ENCODE measurements at places on chromosomes 2 and 18.

- no peak for DNase-seq
Measured at GRCh38 chr18:62044490-62045000, 142.3 kb downstream of the PIGN start.

- DNase-seq = no peak
Measured at GRCh38 chr2:153195342-153195741, 283.2 kb downstream of the RPRM start.

DNA sequence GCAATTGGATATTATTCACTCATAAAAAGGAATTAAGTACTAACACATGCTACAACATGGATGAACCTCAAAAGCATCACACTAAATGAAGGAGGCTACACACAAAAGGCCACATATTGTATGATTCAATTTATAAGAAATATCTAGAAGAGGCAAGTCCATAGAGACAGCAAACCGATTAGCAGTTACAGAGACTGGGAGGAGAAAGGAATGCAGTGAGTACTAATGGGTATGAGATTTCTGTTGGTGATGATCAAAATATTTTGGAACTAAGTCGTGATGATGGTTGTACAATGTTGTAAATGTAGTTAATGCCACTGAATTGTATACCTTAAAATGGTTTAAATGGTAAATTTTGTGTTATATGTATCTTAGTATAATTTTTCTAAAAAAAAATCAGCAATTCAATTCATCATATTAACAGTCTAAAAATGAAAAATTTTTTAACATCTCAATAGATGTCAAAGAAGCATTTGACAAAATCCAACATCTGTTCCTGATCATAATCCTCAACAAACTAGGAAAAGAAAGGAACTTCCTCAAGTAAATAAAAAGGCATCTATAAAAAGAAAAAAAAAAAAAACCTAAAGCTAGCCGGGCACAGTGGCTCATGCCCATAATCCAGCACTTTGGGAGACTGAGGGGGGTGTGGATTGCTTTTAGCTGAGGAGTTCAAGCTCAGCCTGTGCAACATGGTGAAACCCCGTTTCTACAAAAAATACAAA is 98.1 kb downstream of the TGIF1 start:
- no peak for DNase-seq

- no peak for DNase-seq
Measured at GRCh38 chr2:160279813-160280465, 79.9 kb upstream of the ITGB6 start.

DNA sequence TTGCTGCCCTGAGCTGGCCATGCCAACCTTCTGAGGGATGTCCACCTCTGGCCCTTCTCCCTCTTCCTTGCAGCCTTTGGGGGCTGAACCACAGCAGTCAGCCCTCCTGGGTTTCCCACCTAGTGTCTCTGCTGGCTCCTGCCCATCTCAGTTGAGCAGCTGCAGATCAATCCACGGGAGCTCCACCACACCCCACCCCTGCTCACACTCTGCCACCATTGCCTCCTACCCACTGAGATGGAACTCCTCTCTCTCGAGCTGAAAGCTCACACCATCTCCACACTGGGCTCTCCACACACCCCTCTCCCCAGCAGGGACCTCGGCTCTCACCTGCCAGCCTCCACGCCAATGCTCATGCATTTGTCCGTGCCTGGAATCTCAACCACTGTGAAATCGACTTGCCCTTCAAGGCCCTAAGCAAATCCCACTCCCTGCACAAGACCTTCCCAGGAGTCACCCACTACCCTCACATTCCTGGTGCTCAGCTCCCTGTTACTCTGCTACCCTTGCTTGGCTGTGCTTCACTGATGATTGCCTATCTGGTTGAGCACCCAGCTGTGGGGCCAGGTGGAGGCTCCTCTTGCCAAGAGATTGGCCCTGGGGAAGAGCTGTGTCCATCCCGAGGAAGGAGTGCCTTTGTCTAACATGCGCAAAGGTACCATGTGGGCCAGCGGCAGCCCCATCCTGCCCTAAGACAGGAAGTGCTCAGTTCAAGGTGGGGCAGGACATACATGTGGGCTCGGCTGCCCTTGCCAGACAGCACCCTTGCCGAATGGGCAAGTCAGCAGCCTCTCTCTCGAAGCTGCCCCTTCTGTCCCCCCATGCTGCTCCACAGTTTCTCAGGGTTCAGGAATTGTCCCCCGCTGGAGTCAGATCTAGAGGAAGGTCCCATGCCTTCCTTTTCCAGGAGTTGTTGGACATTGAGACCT is 208.7 kb downstream of the CYP26B1 start:
- DNase-seq = no peak

DNA sequence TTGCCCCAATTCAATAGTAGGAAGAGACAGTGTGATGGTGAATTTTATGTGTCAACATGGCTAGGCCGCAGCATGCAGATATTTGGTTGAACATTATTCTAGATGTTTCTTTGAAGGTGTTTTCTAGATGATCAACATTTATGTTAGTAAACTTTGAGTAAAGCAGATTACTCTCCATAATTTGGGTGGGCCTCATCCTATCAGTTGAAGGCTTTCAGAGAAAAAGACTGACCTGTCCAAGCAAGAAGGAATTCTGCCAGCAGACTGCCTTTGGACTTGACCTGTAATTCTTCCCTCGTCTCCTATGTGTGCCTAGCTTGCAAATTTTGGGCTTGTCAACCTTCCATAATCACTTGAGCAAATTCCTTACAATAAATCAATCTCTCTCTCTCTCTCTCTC is 8.3 kb upstream of the GRP start:
- no peak for DNase-seq

GRCh38 chr18:26746398-26746797 is 119.1 kb downstream of the AQP4 start:
- no peak for DNase-seq

DNA sequence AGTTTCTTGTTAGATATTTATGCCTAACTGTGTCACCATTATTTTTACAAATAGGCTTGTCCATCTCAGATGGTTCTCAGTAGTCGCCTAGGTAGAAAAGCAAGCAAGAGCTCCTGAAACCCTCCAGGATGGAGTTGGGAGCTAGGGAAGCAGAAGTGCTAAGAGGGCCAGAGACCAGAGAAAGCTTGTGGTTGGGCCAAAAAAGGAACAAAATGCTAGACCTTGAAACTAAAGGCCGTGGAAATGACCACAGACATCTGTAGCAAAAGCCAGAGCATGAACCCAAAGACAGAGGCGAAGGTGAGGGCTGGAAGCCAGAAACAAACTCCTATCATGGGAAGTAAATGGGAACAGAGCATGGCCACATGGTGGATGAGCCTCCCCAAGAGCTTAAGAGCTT is 29.9 kb upstream of the RMDN2 start:
- no peak for DNase-seq

GRCh38 chr18:38941711-38942561 is 1376.3 kb upstream of the CELF4 start:
- DNase-seq = no peak

DNA sequence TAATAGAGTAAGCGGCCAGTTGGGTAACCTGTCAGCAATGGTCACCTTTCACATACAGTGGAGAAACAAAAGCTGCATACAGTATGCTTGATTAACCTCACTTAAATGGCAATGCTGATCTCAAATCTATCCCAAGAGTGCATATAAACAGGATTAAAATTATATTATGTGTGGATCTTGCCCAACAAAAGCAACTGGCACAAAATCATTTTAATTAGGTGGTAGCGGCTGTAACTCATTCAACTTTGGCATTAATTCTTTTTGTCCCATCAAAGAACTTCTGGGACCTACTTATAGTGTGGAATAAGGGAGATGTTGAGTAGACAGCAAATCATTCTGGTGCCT is 167.8 kb upstream of the VRK2 start:
- no peak for DNase-seq

DNA sequence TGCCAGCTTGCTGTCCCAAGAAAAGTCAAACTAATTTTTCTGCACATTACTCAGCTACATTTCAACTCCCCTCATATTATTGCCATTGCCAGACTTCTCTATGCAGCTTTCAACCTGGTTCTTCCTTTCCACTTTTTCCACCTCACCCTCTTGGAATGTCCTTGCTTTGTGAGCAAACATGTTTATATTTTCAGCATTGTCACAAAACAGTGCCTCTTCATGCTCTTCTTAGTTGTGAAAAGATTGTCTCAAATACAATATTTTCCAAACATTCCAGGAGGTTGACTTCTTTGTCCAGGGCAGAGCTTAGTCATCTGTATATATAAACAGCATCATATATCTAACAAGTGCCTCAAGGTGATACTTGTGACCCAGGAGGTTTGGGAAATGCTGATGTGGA is 803.3 kb upstream of the CELF4 start:
- DNase-seq = no peak

GRCh38 chr18:6731222-6731596 is 1.7 kb downstream of the ARHGAP28 start:
- DNase-seq = no peak

DNA sequence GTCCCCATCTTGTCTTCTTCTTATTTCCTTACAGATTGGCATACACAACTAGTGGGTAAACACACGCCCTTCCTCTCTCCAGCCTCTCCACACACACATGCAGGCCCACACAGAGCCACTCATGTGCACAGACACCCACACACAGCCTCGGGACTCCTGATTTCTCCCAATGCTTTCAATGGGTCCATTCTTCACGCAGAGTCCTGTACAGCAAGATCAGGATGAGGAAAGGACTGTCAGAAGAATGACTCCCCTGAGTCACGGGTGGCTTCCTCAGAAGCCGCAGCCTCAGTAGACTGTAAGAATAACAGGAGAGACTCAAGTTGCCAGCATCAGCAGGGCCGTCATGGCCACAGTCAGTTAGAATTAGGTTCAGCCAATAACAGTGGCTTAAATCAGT is 109.1 kb upstream of the GLI2 start:
- DNase-seq = no peak

GRCh38 chr2:20072436-20073158 is 21.2 kb upstream of the LAPTM4A start:
- no peak for DNase-seq

DNA sequence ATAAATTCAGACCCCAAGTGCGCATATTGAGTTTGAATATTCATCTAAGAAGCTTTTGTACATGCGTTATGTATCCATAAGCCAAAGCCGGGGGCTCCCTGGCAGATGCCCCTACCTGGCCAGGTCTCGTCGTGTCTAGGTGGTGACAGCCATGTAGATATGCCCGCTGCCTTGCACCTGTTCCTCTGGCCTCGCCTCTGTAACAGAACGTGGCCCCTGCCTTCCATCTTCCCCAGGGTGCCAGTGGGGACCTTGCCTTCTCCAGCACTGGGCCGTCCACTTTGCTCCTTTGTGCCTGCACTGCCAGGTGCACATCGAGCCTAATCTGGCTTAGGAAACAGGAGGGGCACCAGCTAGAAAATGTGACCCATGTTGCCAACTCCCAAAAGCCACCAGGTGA is 198.2 kb downstream of the AGAP1 start:
- DNase-seq = no peak

GRCh38 chr2:217666338-217666737 is 336.5 kb downstream of the TNS1 start:
- no peak for DNase-seq

DNA sequence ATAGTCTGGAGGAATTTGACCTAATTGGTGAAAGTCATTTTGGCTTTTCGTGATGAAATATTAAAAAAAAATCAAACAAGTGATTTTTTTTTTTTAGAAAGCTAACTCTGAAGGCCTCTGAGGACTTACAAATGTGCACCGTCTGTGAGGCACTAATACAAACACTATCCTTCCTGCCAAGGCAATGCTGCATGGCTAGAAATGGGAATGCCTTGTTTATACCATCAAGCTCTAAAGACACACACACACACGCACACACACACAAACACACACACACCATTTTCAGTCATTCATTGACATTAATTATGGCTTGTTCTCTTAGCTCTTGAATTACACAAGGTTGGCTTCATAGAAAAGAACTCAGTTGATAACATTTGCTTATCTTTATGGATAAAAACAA is 1242.0 kb upstream of the ACVR2A start:
- no peak for DNase-seq

DNA sequence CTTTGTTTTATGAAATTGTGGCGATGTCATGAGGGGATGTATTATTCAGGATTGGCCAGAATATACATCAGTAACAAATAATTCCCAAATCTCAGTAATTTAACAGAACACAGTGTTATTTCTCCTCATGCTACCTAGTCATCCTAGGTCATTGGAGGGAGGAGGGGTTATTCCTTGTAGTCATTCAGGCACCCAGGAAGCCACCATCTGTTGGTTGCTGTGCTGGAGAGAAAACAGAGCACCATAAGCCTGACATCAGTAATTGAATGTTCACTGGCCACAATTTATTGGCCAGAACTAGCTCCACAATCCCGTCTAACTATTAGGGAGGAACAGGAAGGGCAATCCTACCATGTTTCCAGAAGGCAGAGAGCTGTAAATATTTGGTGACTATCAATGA is 303.5 kb upstream of the CELF4 start:
- no peak for DNase-seq

GRCh38 chr18:36354989-36355388 is 57.5 kb downstream of the FHOD3 start:
- DNase-seq = no peak

DNA sequence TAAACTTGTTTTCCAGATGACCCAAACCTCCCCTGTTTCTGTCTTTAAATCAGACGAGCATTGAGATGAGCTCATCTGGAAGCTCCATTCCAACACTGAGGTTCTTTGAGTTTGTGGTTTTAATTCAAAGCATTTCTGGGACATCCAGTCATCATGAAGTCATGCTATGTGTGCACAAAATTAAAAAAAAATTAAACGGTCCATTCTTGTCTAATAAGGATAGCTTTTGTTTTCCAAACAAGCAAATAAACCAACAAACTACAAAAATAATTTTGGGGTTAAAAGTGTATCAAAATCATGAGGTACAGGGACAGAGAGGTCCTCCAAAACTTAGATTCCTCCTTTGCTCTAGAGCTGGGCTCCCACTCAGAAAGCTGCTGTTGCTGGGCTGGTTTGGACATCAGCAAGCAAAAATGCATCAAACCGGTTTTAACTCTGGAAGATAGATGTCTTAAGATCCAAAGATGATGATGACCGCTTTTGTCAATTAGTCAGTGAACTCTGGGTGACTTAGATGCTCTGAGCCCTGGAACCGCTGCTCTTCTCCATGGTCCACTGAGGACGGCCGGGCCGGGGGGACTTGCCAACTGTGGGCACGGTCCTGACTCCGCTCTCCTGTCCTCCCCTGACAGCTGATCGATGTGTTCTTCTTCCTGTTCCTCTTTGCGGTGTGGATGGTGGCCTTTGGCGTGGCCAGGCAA is 65.4 kb downstream of the TRPM8 start:
- no peak for DNase-seq

- no peak for DNase-seq
Measured at GRCh38 chr2:180394305-180394704, 387.2 kb upstream of the CWC22 start.
